ENCODE measurements at places on chromosomes 7 and 10.

- DNase-seq: no peak
These were observed 209.8 kb downstream of the ZEB1 start for GRCh38 chr10:31528831-31529230.

DNA sequence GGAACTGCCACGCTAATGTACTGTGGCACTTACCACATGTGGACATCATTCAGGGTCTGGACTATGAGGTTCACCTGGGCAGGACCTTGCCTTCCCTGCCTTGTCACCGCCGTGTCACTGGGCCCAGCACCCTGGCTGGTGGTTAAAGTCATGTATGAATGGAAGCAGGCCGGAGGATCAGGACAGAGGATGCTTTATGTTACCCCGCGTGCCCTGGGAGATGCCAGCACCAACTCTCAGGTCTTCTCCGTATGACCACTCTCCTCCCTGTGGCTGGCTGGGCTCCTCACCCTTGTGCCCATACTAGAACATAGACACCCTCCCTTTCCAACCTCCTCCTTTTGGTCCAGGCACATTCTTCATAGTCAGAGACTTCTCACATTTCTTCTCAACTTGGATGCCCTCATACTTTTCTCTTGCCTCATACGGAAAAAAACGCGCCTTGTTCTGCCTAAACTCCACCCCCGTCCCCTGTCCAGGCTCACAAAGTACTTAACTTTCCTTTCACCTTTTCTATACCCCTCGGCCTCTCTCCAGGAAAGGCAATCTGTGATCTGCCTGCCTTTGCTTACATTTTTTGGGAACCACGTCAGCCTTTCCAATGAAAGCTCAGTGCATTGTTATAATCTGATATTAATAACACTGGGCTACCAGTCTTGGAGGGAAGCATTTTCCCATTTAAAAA, 240.0 kb downstream of the TEX36 start:
- no peak for DNase-seq

DNA sequence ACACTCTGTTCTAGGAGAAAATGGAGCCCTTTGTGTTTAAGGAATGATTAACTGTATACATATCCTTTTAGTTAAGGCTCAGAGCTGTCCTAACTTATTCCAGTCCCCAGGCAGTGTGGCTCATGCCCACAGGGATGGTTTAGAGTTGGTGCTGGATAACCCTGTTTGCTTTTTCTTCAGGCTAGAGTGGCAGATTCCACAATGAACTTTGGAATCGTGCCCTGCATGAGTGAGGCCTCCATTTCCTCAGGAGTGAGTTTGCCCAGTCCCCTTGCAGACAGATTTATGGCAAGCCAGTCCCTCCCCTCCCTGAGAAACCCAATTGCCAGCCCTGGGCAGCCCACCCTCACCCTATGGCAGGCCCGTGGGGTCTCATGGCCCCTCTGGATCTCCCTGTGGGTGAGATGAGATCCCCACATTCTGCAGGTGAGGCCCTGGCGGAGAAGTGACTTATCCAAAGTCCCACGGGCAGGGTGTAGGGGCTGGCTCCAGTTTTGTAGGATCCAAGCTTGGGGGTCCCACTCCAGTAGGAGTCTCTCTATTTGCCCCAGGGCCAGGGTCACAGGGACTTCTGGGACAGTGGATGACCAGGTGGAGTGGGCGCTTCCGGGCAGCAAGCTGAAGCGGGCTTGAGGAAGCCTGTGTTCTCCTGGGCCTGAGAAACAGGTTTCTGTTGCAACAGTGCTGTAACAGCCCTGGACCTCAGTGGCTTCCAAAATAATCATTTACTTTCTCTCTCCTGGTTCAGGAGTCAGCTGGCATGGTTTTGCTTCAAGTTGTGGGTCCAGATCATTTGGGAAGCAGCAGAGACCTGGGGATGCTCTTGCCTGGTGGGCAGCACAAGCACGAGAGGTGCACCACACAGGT, 9.0 kb upstream of the COMTD1 start:
- no peak for DNase-seq

GRCh38 chr10:70331160-70331485, 47.3 kb upstream of the NPFFR1 start:
- DNase-seq: no peak

- DNase-seq: no peak
These were observed 212.8 kb downstream of the GRID1 start for GRCh38 chr10:86153751-86154150.

DNA sequence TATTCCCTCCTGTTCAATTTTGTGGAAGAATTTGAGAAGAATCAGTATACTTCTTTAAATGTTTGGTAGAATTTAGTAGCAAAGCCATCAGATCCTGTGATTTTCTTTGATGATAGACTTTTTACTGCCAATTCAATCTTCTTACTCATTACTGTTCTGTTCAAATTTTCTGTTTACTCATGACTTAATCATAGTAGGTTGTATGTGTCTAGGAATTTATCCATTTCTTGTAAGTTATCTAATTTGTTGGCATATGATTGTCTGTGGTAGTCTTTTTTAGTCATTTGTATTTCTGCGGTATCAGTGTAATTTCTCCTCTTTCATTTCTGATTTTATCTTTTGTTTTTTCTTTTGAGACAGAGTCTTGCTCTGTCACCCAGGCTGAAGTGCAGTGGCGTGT, 87.4 kb downstream of the CCDC3 start:
- DNase-seq: no peak

DNA sequence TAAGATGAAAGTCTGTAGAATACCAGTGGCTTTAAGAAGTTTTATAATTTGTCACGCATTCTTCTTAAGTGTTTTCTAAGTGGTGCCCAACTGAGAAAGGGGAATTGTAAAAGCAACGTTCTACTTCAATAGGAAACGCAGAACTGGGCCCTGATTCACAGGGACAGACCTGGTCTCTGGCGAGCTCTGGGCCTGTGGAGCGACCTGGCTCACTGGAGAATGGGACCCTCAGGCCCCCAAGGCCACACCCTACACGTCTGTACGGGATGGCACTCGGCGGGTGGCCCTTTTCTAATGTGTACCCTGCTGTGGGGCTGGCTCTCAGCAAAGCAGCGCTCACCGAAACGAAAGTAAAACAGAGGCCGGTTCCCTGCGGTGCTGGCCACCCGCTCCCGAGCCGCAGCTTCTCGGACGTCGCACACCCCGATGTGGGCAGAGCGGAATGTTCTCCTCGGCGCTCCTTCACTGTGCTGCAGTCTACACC, 205.0 kb downstream of the DIP2C start:
- no peak for DNase-seq

DNA sequence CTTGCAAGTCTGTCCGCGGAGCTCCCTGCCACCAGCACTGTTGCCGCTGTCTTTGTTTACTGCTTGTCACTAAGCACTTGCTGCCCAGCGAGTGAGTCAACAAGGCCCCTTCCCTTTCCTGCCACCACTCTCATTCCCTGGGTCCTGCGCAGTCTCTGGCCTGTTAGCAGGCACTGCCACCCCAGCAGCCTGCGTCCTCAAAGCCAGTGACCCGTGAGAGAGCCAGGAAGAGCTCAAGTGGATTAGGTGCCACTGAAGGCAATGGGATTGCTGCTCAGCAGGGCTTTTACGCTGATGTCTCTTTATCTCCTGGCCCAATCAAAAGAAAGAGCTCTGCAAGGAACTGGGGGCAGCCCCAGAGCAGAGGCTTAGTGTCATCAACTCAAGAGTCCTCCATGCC, at the start of gene FRMPD2:
Gene FRMPD2, minus strand, starts transcription at position 61 of the 400 bp plus-strand sequence. CDS start 129 bp downstream, outside the sequence.
- peak; percentile 31 for DNase-seq

DNA sequence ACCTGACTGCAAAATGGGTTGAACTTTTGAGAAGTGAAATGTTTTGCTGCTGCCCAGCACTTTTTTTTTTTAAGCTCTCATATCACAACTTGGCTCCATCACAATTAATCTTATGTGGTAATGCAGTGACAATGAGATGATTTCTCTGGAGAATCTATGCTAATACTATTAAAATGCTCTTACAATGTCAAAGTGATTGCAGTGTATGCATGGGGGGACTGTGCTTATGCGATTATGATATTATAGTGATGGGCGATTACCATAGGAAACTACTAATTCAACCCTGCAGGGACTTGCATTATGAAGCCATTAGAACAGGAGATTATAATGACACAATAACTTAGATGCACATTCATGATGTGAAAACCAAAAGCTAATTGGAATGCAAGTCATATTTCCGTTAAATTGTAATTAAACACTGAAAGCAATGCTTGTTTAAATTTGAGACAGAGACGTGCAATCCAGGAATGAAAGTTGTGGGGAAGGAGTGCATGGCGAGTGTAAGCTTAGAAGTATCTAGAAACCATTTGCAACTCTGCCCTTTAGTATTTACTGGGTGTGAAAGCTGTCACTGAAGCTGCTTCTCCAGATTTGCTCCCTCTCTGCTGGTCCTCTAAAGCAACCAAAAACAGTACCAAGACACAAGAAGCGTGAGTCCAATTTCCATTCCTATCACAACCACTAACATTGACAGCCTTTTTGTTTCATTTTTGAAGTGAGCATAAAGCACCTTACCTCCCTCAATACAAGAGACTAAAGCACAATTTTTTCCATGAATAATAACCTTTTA, 21.6 kb downstream of the PTER start:
- DNase-seq: no peak

DNA sequence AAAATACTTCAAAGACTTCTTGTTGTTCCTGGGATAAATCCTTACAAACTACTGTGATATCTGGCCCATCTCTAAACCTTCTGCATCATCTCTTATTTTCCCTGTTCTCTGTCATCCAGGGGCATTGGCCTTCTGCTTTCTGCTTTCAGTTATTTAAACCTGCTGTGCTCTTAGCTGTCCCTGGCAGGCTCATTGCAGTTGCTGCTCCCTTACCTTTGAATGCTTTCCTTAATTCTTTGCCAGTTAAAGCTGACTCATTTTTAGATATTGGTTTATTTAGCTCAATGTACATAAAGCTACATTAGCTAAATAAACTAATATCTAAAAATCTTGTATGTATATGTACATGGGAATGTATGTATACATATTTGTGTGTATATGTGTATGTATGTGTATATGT, 40.6 kb upstream of the CD36 start:
- no peak for DNase-seq

DNA sequence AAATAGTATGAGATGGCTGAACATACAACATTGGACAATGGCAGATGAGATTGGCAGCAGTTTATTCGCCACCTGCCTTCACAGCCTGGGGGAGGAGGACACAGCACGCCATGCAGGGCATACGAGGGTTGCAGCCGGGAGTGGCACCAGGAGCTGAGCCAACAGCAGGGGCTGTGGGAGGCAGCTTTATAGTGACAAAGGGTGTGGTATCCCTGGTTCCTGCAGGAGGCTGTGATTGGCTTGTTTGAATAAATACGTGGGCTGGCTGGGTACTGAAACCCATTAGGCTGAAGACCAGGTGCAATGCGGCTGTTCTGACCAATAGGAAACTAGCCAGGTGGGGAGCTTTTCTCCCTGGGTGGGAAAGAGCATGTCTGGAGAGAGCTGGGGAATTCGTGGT, 68.9 kb upstream of the LEP start:
- no peak for DNase-seq

DNA sequence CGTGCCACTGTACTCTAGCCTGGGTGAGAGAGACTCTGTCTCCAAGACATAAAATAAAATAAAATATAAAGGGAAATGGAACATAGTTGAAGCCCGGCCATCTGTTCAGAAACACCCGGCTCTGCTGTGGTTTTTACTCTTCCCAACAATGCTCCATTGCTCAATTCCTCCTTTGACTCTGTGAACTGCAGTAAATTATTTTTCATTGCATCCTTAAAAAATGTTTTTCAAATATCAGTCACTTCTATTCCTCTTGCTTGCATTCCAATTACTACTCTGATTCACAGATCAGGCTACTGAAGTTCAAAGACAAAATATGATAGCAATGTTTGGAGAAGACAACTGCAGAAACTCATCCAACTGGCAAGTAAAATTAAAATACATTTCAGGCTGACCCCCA, 983.0 kb downstream of the SORCS1 start:
- no peak for DNase-seq

DNA sequence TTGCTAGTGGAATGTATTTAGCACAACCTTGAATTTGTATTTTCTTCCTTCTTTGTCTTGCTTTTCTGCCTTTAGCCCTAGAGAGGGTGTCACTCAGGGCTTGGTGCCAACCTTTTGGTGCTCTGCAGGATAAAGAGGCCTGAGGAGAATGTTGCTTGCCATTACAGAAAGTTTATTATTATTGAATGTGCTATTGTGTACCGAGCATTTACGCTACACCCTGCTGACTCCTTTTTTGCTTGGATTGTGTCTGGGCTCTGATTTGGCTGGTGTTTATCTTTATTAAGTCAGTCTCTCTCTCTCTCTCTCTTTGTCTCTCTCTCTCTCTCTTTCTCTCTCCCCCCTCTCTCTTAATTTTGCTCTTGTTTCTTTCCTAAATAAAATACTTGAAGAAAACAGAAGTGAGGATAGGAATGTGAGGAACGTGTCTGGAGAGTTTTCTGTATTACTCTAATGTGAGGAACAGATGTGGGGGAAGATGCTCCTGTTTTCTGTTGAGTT, 284.4 kb upstream of the PHYHIPL start:
- DNase-seq: no peak

- no peak for DNase-seq
These were observed 99.0 kb downstream of the AOAH start for GRCh38 chr7:36625247-36625646.

GRCh38 chr10:43808136-43808535, 159.5 kb upstream of the ZNF32 start:
- DNase-seq: no peak

GRCh38 chr10:114232561-114233176, 6.4 kb upstream of the VWA2 start:
- no peak for DNase-seq

DNA sequence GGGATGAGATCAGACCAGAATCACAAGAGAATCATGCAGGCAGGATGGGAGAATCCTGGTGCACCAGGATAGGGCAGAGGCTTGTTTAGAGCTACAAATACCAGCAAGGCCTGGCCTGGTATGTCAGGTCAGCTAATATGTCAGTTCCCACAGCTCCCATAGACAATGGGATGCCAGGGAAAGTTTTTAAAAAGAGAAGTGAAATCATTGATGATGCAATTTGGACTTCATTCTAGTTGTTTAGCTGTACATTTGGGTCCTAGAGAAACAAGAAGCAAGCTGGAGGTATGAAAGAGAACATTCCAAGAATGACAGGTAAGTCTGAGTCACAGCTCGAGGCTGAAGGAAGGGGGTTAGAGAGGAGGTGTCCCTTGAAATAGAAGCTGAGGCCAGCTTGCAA, 45.2 kb downstream of the GPR141 start:
- no peak for DNase-seq

DNA sequence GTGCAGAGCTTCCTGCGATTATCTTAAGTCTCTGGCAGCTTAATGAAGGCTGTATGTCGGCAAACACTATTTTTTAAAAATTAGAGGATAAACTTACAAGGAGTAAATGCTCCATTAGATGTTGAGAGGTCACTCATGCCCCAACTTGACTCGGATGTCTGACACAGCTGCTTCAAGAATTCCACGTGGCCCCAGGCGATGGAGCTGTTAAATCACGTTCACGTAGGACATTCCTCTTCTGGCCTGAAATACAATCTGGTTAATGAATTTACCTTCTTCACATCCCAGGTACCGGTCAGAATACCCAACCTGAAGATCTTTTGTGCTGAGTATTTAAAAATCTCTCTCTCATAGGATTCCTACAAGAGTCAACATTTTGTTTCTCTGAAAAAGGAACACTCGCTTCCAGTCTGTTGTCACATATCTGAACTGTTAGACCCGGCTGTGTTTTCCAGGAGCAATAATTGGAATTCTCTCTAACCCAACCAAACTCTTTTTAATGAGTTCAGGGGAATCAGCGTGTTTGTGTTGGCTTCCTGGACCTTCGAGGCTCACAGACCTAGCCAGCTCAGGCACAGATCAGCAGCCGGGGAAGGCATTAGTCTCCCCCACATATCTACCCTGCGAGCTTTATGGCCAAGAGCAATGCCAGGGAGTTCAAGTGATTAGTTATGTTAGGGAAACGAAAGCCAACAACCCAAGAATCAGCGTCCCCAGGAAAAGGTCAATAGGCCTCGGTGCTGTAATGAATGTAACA, 284.9 kb downstream of the FGFR2 start:
- no peak for DNase-seq

All from kidney capillary endothelial cell (primary cell).